ENCODE measurements at places on chromosomes 2 and 18.

DNA sequence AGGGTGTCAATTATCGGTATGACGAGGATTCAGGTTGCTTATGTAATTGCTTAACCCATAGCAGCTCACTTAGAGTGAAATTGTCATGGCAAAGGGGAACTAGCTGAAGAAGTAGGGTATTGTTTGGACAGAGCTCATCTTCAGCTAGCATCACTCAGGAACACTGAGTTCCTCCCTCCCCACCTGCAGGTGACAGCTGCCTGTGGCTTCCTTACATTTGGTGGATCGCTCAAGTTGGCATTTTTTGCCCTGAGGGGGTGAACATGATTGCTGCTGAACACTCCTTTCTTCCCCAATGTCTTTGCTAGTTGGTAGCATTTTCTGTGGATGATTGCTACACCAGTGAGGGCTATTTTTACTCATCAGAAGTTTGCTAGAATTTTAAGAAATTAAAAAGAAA lies 86.7 kb upstream of the THUMPD2 start:
- DNase-seq: no peak

DNA sequence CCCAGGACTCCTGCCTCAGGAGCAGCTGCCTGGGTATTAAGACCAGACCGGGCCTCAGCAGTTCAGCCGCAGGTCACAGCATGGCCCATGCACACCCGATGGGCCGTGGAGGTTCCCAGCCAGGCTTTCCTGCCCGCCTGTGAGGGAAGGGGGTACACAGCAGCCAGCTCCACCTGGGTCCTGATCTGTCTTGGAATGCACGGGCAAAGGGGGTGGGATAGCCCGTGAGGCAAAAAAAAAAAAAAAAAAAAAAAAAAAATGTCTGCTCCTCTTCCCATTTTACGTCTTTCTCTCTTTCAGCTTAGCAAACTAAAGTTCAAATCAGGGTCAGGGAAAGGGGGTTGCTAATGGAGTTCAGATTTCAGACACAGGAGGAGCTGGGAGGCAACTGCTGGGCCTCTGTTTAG lies 385.2 kb downstream of the TNS1 start:
- no peak for DNase-seq

DNA sequence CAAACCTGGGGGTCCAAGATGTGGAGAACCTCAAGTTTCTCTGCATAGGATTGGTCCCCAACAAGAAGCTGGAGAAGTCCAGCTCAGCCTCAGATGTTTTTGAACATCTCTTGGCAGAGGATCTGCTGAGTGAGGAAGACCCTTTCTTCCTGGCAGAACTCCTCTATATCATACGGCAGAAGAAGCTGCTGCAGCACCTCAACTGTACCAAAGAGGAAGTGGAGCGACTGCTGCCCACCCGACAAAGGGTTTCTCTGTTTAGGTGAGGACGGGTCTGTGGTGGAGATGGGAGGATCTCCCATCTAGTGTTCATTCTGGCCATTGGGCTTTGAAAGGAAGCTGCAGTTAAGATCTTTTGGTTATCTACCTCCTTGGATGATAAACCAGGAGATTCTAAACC lies 2.9 kb downstream of the CASP10 start:
- DNase-seq: no peak

- no peak for DNase-seq
Measured at GRCh38 chr2:62964050-62964449, 86.6 kb upstream of the OTX1 start.

- no peak for DNase-seq
Measured at GRCh38 chr18:56851774-56852173, 200.6 kb downstream of the WDR7 start.

GRCh38 chr18:48034651-48035555 lies 104.4 kb upstream of the SMAD2 start:
- DNase-seq: no peak

- no peak for DNase-seq
Measured at GRCh38 chr2:11286323-11286722, 58.1 kb downstream of the ROCK2 start.

- no peak for DNase-seq
Measured at GRCh38 chr2:178157574-178157973, 36.7 kb upstream of the OSBPL6 start.

DNA sequence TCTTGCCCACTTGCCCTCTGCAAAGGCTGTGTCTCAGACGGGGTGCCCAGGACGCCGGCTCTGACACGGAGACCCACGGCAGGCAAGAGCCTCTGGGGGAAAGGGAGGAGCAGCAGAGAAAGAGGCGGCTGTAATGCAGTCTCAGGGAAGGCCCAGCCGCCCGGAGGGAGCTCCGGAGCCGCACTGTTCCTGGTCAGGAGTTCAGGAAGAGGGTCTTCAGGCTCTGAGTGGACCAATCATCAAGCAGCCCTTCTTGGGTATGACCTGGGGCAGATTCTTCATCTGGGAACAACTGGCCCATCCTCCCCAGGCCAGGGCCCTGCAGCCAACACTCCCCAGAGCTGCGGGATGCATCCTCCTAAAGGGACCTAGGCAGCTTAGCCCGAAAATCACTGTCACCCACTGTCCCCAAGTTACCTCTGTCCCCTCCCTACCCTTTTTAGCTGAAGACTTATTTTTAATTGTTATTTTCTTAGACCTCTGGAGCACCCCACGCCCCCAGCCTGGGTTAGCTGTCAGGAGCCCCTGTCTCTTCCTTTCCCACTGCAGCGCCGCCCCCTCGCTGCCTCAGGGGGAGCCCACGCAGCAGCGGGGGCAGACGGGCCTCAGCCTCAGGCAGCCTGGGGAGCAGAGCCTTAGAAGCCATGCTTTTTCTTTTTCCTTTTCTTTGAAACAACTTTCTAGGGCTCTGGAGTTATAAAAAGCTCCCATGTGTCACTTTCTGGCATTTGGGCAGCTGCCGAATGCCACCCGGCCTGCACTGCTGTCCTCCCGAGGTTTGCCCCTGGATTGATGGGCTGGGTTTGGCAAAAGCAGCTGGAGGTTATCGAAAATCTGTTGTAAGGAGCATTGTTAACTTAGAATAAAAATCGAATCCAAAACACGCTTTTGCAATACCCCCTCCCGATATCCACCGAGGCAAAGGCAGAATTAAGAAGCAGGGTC lies 644 bp upstream of the NEU2 start:
- DNase-seq: no peak

DNA sequence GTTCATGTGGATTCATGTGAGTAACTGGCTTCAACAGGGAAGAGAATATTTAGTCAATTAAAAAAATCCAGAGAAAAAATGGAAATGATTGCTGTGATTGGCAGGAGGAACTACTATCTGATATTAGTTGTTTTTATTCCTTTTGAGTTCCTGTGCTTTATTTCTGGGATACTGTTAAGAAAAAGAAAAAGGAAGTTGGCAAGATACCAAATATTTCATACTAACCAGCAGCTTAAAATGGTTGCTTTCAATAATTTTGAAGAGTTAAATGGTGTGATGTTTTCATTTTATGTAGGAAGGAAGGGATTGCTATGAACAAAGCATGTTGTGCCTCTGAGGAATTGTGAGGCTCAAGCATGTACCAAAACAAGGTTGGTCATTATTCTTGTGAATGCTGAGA lies 8.1 kb upstream of the MTX2 start:
- DNase-seq: no peak

DNA sequence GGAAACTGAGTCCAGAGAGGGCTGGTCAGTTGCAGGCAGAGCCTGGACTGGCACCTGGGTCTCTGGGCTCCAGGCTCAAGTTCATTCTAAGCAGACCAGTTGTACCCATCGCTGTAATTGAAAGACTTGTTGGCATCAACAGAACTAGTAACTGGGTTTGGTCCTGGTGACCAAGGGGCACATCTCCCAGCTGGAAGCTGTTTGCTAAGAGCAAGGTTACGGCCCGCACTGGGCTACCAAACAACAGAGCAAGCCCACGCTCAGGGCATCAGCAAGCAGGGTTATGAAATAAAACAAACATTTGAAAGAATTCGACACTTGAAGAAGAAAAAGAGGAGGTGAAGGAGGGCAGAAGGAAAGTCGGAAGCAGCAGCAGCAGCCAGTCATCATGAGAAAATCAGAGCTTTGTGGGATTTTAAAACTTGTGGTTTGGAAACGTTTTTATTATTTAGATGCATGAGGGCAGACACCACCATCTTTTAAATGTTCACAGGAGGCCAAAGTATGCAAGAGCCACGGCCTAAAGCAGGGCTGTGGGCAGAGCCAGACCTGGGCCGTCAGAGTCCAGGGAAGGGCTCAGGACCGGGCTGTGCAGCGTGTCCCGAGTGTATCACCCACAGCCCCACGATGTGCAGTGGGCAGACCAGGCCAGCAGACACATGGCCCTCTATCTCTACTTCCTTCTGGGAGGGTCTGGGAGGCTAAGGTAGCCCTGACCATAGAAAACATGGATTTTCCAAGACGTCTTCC lies 220.3 kb downstream of the BCL2 start:
- DNase-seq: no peak

- no peak for DNase-seq
Measured at GRCh38 chr18:24176727-24177416, 38.0 kb downstream of the CABYR start.

GRCh38 chr2:209321581-209321980 lies 102.3 kb upstream of the MAP2 start:
- no peak for DNase-seq

DNA sequence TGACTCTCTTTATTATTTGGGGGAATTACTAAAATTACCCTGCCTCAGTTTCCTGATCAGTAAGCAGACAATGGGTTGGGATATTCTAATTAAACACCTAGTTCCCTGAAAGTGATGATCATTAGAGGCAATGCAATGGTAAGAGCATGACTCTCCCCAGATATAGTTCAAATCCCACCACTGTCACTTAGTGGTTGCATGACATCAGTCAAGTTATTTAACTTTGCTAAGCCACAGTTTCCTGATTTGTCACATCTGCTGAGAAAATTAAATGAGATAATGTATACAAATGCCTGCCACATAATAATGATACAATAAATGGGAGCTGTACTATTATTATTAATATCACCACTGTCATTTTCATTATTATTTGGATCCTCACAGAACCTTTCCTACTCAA lies 29.9 kb downstream of the ZEB2 start:
- no peak for DNase-seq

DNA sequence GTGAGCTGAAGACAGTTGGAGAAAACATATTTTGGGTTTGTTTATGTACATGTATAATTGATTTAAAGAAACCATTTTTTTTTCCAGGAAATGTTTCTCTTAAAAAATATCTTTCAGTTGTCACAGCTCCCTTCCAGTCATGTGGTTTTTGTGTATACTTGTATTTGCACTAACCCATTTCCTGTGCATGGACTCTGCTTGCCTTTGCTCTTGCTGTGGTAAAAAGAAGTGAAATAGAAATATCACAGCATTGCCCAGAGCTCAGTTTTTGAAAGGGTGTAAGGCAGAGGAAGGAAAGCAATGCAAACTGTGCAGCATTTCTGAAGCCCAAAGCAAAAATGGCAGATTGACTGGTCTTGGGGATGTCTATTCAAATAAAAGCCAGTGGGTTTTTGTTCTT lies 10.4 kb upstream of the DOCK10 start:
- DNase-seq: no peak

- no peak for DNase-seq
Measured at GRCh38 chr2:206940546-206940945, 1.2 kb downstream of the CPO start.
